ENCODE measurements at places on chromosomes 1 and 21. TPM values are rescaled to one million over a fixed set of nuclear protein-coding genes. Genes with fewer than 3 reads are reported as not detected.

GRCh38 chr1:58924016-58924565, 140.2 kb upstream of the JUN start:
- H3K4me3 ChIP-seq = no peak overlapping the region
- H3K4me1 ChIP-seq = no peaks in the 10 kb centered on the region
- no peak for DNase-seq

DNA sequence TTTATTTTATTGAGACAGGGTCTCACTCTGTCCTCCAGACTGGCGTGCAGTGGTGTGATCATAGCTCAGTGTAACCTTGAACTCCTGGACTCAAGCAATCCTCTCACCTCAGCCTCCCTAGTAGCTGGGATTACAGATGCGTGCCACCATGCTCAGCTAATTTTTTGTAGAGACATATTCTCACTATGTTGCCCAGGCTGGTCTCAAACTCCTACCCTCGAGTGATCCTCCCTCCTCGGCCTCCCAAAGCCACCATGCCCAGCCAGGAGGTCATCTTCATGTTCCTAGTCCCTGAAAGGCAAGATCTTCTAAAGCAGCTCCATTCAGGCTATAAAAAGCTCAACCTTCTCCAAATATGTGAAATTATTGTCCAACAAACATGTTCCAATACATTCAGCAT, 53.9 kb downstream of the TOR1AIP2 start:
- H3K4me1 ChIP-seq = no peaks in the 10 kb centered on the region
- no peaks in the 10 kb centered on the region for H3K36me3 ChIP-seq
- H3K27ac ChIP-seq = no peak overlapping the region
- no peak overlapping the region for H3K4me3 ChIP-seq
- H3K27me3 ChIP-seq = no peaks in the 10 kb centered on the region

GRCh38 chr1:228668553-228669241, 66.6 kb upstream of the RHOU start:
- H3K36me3 ChIP-seq = no peaks in the 10 kb centered on the region
- no peaks in the 10 kb centered on the region for H3K4me1 ChIP-seq
- H3K27ac ChIP-seq = no peak overlapping the region
- DNase-seq = no peak

DNA sequence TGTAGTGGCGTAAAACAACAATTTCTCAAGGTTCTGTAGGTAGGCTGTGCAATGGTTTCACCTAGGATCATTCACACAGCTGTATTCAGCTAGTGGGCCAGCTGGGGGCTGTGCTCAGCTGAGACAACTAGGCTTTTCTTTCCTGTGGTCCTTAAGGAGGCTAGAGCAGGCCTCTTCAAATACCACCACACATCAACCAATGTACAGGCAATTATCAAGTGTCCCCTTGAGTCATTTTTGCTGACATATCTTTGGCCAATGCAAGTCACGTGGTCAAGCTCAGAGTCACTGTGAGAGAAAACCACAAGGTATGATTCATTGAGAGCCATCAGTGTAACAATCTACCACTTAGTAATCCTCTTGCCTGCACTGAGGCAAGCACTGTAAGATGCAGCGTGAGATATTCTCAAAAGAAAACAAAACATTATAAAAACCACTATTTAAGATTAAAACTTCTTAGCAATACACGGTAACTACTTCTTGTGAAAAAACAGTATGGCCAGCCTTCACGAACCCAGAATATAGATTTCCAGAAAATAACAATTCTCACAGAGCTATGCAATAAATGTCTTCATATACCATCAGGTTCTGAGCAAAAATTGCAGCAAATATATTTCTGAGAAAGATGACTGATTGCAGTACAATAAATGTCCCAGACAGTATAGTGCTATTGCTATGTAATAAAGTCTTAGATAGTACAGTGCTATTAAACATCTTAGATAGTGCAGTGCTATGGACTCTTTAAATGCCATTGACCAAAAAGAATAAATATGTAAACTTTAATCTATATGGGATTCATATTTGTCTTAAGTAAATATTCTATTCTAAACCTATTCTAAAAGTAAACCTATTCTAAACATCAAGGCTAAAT, 55.3 kb downstream of the NME7 start:
- no peak overlapping the region for H3K4me3 ChIP-seq
- no peak overlapping the region for H3K27ac ChIP-seq
- no peaks in the 10 kb centered on the region for H3K4me1 ChIP-seq
- DNase-seq = no peak
- H3K27me3 ChIP-seq = no peaks in the 10 kb centered on the region
- H3K36me3 ChIP-seq = no peaks in the 10 kb centered on the region

DNA sequence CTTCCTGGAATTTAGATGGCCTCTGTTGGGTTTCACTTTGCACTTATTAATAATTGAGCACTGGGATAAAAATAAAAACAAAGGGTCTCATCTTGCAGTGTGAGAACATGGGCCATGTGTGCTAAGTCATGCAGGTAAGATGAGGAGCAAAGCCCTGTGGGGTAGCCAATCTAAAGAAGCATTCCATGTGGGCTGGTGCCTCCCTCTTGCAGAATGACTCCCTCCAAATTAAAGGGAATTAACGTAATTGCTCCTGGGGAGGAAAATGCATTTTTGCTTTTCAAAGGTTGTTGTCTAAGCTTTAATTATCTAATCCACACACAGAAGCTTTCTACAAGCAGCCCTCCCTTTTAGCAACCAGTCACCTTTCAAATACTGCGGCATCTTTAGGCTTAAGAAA, 69.8 kb downstream of the CDC14A start:
- H3K27me3 ChIP-seq = no peaks in the 10 kb centered on the region
- H3K36me3 ChIP-seq = no peaks in the 10 kb centered on the region
- H3K27ac ChIP-seq = no peak overlapping the region
- H3K4me1 ChIP-seq = peaks cover 10% of the 10 kb centered on the region

DNA sequence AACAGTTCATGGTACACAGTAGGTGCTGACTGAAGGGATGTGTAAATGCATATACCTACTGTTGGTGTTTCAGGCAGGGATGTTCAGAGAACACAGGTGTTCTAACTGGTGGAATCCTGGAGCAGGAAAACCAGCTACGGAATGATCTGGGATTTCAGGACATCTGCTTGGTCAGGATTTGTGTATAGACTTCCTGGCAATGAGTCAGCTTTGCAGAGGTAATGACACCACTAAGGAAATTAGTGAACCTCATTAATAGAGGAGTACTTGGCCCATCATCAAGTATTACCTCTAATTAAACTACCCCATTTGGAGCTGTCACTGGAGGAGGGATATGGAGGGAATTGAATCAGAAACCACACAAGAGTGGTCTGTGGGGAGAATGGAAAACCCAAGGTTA, 7.3 kb downstream of the MRPL37 start:
- no peak overlapping the region for H3K4me3 ChIP-seq
- DNase-seq = no peak
- no peaks in the 10 kb centered on the region for H3K27me3 ChIP-seq
- H3K4me1 ChIP-seq = no peaks in the 10 kb centered on the region
- H3K36me3 ChIP-seq = peaks cover 55% of the 10 kb centered on the region

- no peaks in the 10 kb centered on the region for H3K4me1 ChIP-seq
- no peak overlapping the region for H3K27ac ChIP-seq
- DNase-seq = no peak
- no peaks in the 10 kb centered on the region for H3K27me3 ChIP-seq
- no peak overlapping the region for H3K4me3 ChIP-seq
These were observed 249.5 kb downstream of the TPR start for GRCh38 chr1:186125511-186125910.

DNA sequence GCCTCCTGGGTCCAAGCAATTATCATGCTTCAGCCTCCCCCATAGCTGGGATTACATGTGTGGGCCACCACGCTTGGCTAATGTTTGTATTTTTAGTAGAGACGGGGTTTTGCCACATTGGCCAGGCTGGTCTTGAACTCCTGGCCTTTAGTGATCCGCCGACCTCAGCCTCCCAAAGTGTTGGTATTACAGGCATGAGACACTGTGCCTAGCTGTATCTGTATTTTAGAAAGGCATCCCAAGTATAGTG, 69.3 kb downstream of the NKAIN1 start:
- H3K4me1 ChIP-seq = no peaks in the 10 kb centered on the region
- no peak overlapping the region for H3K4me3 ChIP-seq
- DNase-seq = no peak
- no peaks in the 10 kb centered on the region for H3K36me3 ChIP-seq

DNA sequence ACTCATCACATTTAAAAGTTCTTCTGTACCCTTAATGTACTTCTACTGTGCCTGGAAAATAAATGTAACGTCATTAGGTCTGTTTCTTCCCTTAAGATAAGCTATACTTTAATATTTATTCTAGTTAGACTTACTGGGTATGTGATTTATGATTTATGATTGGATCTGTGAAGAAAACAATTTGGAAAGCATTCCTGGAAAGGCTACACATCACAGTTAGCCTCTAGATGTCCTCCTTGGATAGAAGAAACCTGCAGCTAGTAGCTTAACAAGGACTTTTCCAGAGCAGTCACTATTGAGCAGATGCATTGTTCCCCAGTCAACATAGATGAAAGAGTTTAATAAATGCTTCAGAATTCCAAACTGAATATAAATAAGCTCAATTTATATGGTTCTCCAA, 22.2 kb upstream of the ABL2 start:
- H3K27ac ChIP-seq = no peak overlapping the region
- H3K36me3 ChIP-seq = no peaks in the 10 kb centered on the region
- no peak for DNase-seq
- H3K4me3 ChIP-seq = no peak overlapping the region
- no peaks in the 10 kb centered on the region for H3K4me1 ChIP-seq

DNA sequence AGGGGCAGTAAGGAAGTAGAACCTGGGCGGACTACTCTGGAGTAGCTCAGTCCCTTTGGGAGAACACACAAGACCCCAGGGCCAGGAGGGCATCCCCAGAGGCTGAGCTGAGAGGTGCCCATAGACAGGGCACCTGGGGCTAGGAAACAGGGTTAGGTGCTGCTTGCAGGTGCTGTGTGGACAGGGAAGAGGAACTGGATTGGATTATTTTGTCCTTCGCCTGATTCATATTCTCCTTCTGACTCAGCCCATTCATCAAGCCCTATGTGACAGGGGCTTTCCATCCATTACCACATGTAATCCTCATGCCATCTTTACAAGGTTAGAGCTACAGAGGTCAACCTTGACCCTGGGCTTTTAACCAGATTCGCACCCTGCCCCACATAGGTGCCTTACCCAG, 183.9 kb downstream of the C1orf94 start:
- no peaks in the 10 kb centered on the region for H3K27me3 ChIP-seq
- no peak overlapping the region for H3K27ac ChIP-seq
- H3K4me3 ChIP-seq = no peak overlapping the region
- H3K4me1 ChIP-seq = no peaks in the 10 kb centered on the region

DNA sequence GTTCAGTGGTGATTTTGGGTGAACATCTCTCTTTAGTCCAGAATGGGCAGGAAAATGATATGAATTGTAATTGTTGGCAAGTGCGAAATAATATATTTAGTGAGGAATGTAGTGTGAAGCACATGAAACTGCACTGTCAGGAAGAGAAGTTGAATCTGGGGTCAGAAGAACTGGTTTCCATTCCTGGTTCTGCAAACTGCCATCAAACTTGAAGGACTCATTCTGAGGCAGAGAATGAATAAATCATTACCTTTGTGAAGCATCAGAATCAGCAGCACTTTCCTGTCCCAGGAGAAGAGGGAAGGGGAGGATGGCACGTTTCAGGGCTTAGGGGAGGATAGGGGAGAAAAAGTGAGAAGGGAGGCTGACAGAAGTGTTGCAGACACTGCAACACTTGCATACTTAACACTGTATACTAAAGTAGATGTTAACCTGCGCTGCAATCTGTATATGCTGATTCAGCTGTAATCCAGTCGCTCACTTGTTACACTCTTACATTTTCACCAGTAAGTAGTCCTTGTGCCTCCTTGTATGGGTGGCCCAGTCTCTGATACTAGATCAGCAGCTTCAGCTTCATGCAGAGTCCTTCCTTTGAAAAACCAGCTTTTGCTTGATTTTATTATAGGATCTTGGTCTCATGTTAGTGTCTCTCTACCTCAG, 10.5 kb upstream of the RPTN start:
- H3K4me3 ChIP-seq = no peak overlapping the region
- H3K27me3 ChIP-seq = no peaks in the 10 kb centered on the region
- peaks cover 30% of the 10 kb centered on the region for H3K36me3 ChIP-seq
- H3K27ac ChIP-seq = no peak overlapping the region

Gene LCE1A
- total RNA-seq = not detected

DNA sequence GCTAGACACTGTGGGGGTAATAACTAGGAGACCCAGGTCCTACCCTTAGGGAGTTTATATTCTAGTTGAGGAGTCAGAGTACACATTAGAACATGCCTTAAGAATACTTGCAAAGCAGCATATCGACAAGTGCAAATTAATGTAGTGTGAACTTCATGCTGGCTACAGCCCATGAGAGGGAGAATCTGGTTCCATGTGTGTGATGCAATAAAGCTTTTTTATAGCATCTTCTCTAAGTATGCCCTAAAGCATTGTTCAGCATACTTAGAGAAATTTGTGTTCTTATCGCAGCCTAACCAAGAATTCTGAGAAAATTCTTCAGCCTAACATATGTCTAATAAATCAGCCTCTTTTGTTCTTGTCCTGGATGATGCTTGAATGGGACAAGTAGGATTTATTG, 95.5 kb downstream of the SDCCAG8 start:
- no peaks in the 10 kb centered on the region for H3K4me1 ChIP-seq
- H3K36me3 ChIP-seq = no peaks in the 10 kb centered on the region
- no peak for DNase-seq
- no peak overlapping the region for H3K4me3 ChIP-seq
- no peak overlapping the region for H3K27ac ChIP-seq

GRCh38 chr1:212402666-212403321, 11.9 kb downstream of the PACC1 start:
- H3K27me3 ChIP-seq = no peaks in the 10 kb centered on the region
- no peak overlapping the region for H3K27ac ChIP-seq
- H3K36me3 ChIP-seq = peaks cover 44% of the 10 kb centered on the region
- H3K4me3 ChIP-seq = no peak overlapping the region

GRCh38 chr1:205567716-205568115, 63.2 kb downstream of the CDK18 start:
- no peak overlapping the region for H3K4me3 ChIP-seq
- no peak overlapping the region for H3K27ac ChIP-seq
- no peaks in the 10 kb centered on the region for H3K36me3 ChIP-seq
- H3K4me1 ChIP-seq = no peaks in the 10 kb centered on the region
- DNase-seq = no peak

Gene FAM177B
- not detected for total RNA-seq

DNA sequence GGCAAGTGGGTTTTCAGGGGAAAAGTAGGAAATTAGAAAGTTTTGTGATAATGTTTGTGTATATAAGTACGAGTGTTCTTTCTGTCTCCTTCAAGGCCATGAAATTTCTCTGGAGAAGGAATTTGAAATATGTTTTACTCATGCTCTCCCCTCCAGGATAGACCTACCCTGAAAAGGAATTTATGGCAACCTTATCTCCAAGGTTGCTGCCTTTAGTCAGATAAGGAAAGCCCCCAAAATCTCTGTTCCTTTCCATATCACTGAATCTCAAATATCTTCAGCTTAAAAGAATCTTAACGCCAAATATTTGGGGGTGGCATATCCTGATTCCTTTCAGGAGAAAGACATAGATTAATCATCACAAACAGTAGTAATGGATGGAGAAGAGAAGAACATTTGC, 499 bp upstream of the C4BPB start:
- no peak for DNase-seq
- no peak overlapping the region for H3K4me3 ChIP-seq
- H3K4me1 ChIP-seq = no peaks in the 10 kb centered on the region
- no peaks in the 10 kb centered on the region for H3K36me3 ChIP-seq

- peaks cover 5% of the 10 kb centered on the region for H3K27me3 ChIP-seq
- no peak overlapping the region for H3K27ac ChIP-seq
- H3K4me1 ChIP-seq = no peaks in the 10 kb centered on the region
- DNase-seq = peak; percentile 85
- no peaks in the 10 kb centered on the region for H3K36me3 ChIP-seq
These were observed 20.7 kb upstream of the MAPKAPK2 start for GRCh38 chr1:206663832-206664652.
